Activated naive CD8-positive, alpha-beta T cell treated with anti-CD3 and anti-CD28 coated beads for 36 hours (primary cell): ENCODE measurements at places on chromosomes 3 and 15. TPM values are rescaled to one million over a fixed set of nuclear protein-coding genes. Genes with fewer than 3 reads are reported as not detected.

GRCh38 chr3:100893108-100893507, 100.1 kb downstream of the ABI3BP start:
- DNase-seq, result no peak

GRCh38 chr3:45480218-45480617, 91.8 kb downstream of the LARS2 start:
- no peak for DNase-seq

MAP1A gene
- total RNA-seq, result 0.68 TPM

- no peak for DNase-seq
These were observed 11.7 kb downstream of the BAHD1 start for GRCh38 chr15:40452296-40453090.

IL17RD gene
- total RNA-seq, result 0.04 TPM

DNA sequence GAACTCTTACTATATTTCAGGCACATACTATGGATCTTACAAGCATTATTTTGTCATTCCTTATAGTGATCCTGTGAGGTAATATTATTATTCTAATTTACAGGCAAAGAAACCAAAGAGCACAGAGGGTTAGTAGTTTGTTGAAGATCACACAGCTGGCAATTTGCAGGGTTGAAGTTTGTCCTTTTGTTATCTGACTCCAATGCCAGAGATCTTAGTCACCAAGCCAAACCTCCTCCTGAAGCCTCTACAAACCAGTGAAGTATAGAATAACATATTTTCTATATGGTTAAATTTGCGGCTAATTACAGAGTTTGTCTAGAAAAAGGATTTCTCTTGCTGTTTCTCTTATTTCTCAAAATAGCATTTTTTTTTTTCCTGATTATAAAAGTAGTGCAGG, 11.2 kb downstream of the ISLR2 start:
- DNase-seq, result no peak

NME9 gene
- not detected for total RNA-seq

DNA sequence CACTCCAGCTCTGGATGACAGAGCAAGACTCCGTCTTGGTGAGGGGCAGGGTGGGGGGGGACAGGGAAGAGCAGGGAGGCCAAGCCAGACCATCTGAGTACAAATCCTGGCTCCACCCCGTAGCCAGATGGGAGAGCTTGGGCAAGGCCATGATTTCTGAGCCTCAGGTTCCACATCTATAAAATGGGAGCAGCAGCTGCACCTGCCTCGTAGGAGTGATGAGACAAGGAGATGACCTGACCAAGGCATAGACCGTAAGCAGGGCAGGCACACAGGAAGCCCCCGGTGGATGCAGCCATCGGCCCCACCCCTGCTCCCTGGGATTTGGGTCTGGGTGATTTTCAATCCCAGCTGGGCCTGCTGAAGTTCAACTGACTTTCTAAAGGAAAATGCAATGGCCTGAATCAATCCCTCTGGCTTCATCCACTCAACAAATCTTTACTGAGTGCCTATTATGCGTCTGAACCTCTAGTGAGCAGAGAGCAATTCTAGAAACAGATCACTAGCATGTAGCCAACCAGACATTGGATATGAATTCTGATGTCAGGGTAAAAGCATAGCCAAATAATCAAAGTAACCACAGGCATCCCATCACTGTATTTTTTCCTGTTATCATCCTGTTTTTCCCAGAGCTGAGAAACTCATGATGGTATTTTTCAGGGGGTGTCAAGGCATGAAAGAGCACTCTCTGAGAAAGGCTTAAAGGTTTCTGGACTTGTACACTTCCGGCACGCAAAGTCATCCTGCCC, 141.2 kb downstream of the NUP210 start:
- DNase-seq, result no peak

GRCh38 chr3:14464141-14464465, 61.7 kb downstream of the SLC6A6 start:
- DNase-seq, result no peak

DNA sequence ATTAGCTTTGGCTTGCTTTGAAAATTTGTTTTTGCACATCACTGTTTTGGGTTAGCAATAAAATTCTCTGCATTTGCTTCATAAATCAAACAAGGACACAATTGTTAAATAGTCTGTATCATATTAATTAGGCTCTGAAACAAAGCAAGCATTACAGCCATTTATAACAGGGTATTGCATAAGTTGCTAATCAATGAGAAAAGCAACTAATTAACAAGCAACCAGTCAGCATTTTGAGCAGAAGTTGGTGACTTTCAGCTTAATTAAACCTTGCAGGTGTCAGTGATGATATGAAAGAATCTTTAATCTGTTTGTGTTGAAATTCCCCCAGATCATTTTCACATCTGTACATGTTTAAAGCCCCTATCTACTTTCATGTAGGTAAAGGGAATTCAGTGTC, 495.1 kb downstream of the IL5RA start:
- DNase-seq, result no peak

DNA sequence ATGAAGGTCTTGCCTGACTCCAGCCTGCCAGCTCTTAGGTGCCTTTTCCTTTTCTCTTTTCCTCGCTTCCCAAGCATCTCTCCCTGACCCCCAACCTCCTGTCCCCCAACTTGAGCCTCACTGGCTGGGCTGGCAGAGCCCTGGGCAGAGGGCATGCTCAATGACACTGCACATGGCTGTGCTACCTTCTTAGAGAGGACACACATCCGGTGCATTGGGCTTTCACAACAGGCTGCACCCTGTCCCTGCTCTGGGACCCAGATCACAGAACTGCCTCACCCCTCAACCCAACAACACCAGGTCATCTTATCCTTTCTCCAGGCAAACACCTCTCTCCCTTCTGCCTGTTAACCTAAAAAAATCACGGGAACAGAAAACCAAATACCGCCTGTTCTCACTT, 7.5 kb upstream of the ANKDD1A start:
- no peak for DNase-seq

GRCh38 chr15:65906396-65906795, 37.1 kb downstream of the RAB11A start:
- DNase-seq, result no peak

DNA sequence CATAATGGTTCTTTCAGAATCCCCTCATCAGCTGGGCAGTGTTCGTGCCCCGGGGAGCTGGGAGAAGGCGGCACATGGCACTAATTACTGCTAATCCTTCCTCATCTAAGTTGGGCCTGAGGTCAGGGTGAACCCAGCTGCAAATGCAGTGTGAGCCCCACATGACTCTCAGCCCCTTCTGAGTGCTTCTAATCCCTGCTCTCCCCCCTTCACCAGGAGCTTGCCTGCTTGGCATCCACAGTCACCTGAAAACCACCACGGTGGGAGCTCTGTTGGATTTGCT, 455 bp upstream of the TRPM1 start:
- no peak for DNase-seq

DNA sequence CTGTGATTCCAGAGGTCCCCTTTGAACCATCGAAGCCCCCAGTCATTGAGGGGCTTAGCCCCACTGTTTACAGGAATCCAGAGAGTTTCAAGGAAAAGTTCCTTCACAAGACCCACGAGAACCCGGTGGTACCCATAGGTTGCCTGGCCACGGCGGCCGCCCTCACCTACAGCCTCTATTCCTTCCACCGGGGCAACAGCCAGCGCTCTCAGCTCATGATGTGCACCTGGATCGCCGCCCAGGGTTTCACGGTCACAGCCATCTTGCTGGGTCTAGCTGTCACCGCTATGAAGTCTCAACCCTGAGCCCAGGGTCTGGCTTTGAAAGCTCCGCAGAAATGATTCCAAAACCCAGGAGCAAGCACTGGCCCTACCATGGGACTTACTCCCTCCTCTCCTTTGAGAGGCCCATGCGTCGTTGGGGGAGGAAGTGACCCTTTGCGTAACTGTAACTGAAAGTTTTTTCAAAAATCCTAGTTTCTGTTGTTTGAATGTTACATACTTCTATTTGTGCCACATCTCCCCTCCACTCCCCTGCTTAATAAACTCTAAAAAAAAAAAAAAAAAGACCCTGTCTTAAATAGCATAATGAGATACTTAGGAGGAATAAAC, 85.1 kb upstream of the CSPG5 start:
- DNase-seq, result no peak

- DNase-seq, result no peak
These were observed 22.0 kb upstream of the PIGZ start for GRCh38 chr3:196990601-196991007.

- DNase-seq, result no peak
These were observed 2.9 kb downstream of the SLC22A13 start for GRCh38 chr3:38268522-38268921.

GALNT15 gene
- not detected for total RNA-seq

GRCh38 chr3:128098234-128098633, 25.4 kb downstream of the RUVBL1 start:
- no peak for DNase-seq

SNRPN gene
- 68.2 TPM for total RNA-seq

DNA sequence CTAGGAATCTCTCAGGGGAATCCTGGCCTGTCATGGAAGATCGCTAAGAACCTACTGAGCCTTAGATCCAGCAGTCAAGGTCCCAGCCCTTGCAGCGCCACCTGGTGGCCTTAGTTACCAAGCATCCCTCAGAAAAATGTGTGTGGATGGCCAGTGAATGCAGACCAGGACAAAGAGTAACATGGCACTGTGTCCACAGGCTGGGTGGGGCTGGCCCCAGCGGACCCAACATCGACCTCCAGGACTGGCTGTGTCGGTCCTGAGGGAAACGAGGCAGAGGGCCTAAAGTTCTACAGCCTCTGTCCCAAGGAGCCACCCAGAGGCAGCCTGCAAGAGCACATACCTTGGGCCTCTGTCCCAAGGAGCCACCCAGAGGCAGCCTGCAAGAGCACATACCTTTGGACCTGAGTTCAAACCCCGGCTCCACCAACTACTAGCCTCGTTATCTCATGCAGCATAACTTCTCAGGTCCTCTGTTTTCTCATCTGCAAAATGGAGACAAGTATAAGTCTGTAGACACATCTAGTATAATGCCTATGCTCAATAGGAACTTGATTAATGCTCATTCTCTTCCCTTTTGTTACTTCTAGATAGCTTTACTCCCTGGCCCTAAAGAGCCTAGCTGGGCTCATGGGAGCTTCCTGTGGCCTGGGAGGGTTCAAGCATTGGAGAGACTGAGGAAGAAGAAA, 57.5 kb upstream of the HERC1 start:
- DNase-seq, result peak; percentile 69

DNA sequence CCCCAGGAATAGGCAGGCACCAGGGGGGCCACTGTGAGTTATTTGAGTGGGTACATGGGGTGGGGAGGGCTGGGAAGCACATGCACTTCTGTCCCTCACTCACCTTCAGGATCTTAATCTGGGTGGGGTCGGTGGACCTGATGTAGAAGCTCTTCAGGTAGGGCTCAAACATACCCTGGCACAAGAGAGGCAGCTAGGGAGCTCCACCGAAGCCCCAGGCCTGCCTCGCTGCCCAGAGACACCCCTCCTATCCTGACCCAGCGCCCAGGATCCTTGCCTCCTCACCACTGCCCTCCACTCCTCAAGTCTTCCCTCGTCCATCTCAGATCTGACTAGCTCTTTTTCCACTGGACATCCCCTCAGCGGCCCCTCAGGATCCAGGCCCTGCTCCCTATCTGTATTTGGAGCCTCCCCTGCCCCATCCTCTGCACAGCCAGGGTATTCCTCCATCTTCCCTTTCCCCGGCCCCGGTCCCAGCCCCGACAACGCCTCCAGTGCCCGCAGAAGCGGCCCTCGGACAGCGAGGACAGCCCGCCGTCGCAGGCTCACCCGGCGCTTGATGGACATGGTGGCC, 30.0 kb downstream of the AP3B2 start:
- DNase-seq, result no peak

DNA sequence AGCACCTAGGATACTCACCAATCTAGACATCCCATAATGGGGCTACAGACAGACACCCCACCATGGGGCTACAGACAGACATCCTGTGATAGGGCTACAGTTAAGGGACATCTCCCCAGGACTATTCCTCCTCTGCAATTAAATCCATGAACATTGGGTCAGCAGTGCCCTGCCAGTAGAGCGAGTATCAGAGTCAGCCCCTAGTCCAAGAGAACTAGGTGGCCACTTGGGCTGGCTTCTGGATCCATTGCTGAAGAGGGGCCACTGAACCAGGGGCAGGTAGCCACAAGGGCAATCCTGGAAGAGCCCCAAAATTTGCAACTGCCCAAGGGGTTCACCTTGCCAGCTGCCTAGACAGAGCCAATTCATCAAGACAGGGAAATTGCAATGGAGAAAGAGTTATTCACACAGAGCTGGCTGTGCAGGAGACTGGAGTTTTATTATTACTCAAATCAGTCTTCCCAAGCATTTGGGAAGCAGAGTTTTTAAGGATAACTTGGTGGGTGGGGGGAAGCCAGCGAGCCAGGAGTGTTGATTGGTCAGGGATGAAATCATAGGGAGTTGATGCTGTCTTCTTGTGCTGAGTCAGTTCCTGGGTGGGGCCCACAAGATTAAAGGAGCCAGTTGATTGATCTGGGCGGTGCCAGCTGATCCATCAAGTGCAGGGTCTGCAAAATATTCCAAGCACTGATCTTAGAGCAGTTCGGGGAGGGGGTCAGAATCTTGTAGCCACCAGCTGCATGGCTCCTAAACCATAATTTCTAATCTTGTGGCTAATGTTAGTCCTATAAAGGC, 170.2 kb upstream of the SMAD3 start:
- no peak for DNase-seq

- DNase-seq, result no peak
These were observed 407.2 kb upstream of the UBE2E2 start for GRCh38 chr3:22795917-22796316.

- DNase-seq, result no peak
These were observed 48.5 kb downstream of the CGNL1 start for GRCh38 chr15:57424628-57425405.

DNA sequence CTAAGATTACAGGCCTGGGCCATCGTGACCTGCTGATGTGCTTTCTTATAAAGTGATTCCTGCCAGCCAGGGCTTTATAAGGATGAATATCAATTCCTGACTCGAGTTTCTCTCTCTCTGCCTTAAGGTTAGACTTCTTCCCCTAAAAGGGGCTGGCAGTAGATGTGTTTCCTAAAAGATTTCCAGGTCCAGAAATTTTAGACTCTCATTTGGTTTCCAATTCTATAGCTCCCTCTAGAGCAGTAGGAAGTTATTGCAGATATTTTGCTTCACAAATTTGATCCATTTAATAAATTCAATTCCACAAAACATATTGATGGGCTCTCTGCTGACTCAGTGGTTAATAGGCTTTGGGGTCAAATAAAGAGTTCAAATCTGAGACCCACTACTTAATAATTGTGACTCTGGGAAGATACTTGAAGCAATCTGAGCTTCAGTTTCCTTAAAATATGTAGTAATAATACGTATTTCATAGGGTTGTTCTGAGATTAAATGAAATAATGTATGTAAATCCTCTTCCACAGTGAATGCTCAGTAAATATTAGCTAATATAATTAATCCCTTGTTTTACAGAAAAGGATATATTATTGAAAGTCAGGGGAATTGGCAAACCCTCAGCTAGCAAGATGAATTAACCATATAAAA, 2.1 kb downstream of the TRIM69 start:
- no peak for DNase-seq

APH1B gene
- total RNA-seq, result 9.3 TPM

DNA sequence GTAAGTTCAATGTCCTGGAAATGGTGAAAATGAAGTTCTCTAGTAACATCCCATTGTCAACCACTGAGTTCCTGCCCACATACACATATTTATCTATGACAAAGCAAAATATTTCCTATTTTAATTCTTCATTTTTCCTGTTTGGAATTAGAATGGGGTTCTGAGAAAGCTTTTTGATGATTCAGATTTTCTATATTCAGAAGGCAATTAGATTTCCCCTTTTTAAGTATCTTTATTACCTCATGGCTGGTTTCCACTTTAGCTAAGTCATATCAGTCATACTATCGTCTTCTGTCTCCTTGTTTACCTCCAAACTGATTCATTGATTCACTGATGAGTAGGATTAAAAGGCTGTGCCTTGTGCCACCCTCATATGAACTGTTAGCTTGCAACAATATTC, 17.9 kb downstream of the ETFA start:
- DNase-seq, result no peak
